ENCODE measurements at places on chromosomes 4 and X.

GRCh38 chrX:103081051-103081450 lies 11.9 kb downstream of the NXF3 start:
- DNase-seq, result no peak

GRCh38 chr4:8328456-8328855 lies 58.9 kb downstream of the HTRA3 start:
- no peak for DNase-seq

DNA sequence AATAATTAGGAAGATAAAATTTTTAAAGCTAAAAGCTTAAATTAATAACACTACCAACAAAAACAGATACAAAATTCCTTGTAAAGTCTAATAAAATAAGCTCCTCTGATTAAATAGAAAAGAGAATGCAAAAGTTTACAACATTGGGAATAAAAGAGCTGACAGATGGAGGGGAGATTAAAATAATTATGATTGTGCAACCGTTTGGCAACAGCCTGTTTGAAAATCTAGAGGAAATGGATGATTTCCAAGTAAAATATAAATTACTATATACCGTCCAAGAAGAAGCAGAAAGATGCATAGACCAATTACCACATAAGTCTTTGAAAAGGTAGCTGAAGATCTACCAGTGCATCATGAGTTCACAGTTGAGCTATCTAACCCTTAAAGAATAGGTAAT lies 46.4 kb upstream of the VBP1 start:
- no peak for DNase-seq

GRCh38 chrX:11509786-11510185 lies 155.9 kb downstream of the ARHGAP6 start:
- DNase-seq, result no peak

- no peak for DNase-seq
Observed at GRCh38 chr4:83626245-83626836, 90.4 kb downstream of the GPAT3 start.
